ENCODE measurements at places on chromosomes 7 and 10. TPM values are rescaled to one million over a fixed set of nuclear protein-coding genes. Genes with fewer than 3 reads are reported as not detected.

NXPH1 gene
- total RNA-seq, result not detected

BZW2 gene
- total RNA-seq, result 119 TPM

CYP3A7 gene
- not detected for total RNA-seq

BAMBI gene
- 8.6 TPM for total RNA-seq

PTF1A gene
- not detected for total RNA-seq

C7orf33 gene
- not detected for total RNA-seq

ESYT2 gene
- total RNA-seq, result 88.0 TPM

PON1 gene
- total RNA-seq, result not detected

NKX1-2 gene
- not detected for total RNA-seq

DENND2A gene
- total RNA-seq, result 0.96 TPM

BTBD16 gene
- under 0.01 TPM for total RNA-seq

RAMP3 gene
- 0.28 TPM for total RNA-seq

AKR1C4 gene
- not detected for total RNA-seq

RELN gene
- 94.7 TPM for total RNA-seq

SLC39A12 gene
- total RNA-seq, result not detected

DGKI gene
- total RNA-seq, result 22.3 TPM

TFPI2 gene
- 417 TPM for total RNA-seq

VIM gene
- total RNA-seq, result 5,198 TPM

WEE2 gene
- not detected for total RNA-seq

CADPS2 gene
- total RNA-seq, result 14.4 TPM

GIMAP1 gene
- total RNA-seq, result not detected

TBATA gene
- total RNA-seq, result not detected

DLX6 gene
- not detected for total RNA-seq

MYOZ1 gene
- total RNA-seq, result 0.19 TPM

GPC2 gene
- 2.1 TPM for total RNA-seq

SPDYE1 gene
- total RNA-seq, result not detected

LARP4B gene
- total RNA-seq, result 32.0 TPM

STEAP4 gene
- total RNA-seq, result 0.19 TPM

SRRM3 gene
- 0.56 TPM for total RNA-seq

MSMB gene
- total RNA-seq, result not detected

PRKCQ gene
- under 0.01 TPM for total RNA-seq

CHST15 gene
- 1.7 TPM for total RNA-seq

EBLN1 gene
- total RNA-seq, result not detected

GPR146 gene
- 9.0 TPM for total RNA-seq

TBRG4 gene
- total RNA-seq, result 87.4 TPM

CSGALNACT2 gene
- total RNA-seq, result 41.2 TPM

MDH2 gene
- 24.5 TPM for total RNA-seq

ARHGEF35 gene
- total RNA-seq, result 1.5 TPM

FAM241B gene
- total RNA-seq, result 0.19 TPM

EPDR1 gene
- 119 TPM for total RNA-seq

NEBL gene
- 0.19 TPM for total RNA-seq

PRRT4 gene
- total RNA-seq, result under 0.01 TPM

AOC1 gene
- total RNA-seq, result not detected

LDB3 gene
- total RNA-seq, result not detected

PPP1R3A gene
- total RNA-seq, result not detected

PLXDC2 gene
- total RNA-seq, result 1.2 TPM

GDF2 gene
- total RNA-seq, result not detected

ACBD7 gene
- 0.85 TPM for total RNA-seq

POLR2J3 gene
- 18.9 TPM for total RNA-seq

UBN2 gene
- total RNA-seq, result 2.7 TPM

NAT16 gene
- total RNA-seq, result not detected

GSTO2 gene
- total RNA-seq, result 2.3 TPM
